ENCODE measurements at places on chromosomes 1 and 21. TPM values are rescaled to one million over a fixed set of nuclear protein-coding genes. Genes with fewer than 3 reads are reported as not detected.

- DNase-seq = no peak
Measured at GRCh38 chr1:211492511-211493132, 660 bp upstream of the RD3 start.

GRCh38 chr1:160949881-160950280 lies 4.7 kb downstream of the ITLN2 start:
- no peak for DNase-seq

GRCh38 chr1:150578272-150579109 lies 919 bp downstream of the MCL1 start:
- DNase-seq = peak; percentile 90

DNA sequence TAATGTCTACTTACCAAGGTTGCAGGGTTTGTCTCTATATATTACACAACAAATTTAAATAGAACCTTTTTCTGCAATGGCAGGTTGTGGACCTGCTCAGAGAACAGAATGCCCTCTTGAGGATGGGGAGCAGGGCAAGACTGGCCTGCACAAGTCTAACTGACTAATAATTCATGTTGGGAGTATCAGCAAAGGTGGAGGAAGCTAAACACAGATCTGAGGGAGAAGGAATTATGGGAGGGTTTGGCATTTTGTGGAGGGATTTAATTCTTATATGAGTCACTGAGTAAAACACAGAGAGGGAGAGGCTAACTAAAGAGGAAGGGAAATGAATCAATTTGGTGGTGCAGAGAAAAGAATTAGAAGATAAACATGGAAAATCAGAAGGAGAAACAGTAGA lies 40.0 kb downstream of the CLDN17 start:
- no peak for DNase-seq

DNA sequence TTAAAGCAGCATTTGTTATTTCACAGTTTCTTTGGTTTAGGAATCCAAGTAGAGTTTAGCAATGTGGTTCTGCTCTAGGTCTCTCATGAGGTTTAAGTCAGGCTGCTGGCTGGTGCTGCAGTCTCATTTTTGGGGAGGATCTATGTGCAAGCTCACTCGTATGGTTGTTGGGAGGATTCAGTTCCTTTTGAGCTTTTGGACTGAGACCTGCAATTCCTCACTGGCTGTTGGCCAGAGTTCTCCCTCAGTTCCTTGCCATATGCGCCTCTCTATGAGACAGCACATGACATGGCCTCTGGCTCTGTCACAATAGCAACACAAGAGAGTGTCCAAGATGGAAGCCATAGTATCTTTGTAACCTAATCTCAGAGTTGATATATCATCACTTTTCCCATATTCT lies 91.0 kb downstream of the OLFML2B start:
- peak; percentile 78 for DNase-seq

GRCh38 chr1:171501305-171502024 lies 16.1 kb downstream of the PRRC2C start:
- DNase-seq = no peak

- DNase-seq = peak; percentile 86
Measured at GRCh38 chr1:235050911-235051360, 77.7 kb downstream of the TOMM20 start.

DNA sequence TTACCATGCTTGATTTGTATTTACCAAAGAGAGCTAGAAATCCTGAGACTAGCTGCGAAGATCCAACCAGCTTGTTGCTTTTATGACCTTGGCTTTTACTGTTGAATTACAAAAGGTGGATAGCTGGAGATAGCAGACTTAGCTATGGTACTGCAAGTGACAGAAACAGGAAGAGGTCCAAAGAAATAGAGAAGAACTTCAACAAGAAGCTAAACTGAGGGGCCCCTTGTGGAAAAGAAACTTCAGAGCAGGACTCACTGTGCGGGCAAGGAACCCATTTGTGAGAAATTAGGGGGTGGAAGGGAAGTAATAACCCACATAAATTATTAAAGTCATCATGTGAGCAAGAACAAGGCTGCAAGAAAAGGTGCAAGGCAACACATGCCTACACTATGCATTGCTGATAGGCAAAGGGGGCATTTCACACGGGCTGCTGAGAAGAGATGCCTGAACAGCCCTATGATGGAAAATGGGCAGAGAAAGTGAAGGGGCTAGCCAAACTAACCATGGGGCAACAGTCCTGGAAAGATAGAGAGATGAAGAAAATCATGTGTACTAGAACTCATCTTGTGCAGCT lies 116.6 kb upstream of the PRDX6 start:
- no peak for DNase-seq

GRCh38 chr21:40839521-40839920 lies 7.4 kb downstream of the DSCAM start:
- DNase-seq = no peak

The PARP1 gene
- 50.0 TPM for total RNA-seq

The WLS gene
- 47.3 TPM for total RNA-seq

The AMY1B gene
- total RNA-seq = not detected

The SH2D1B gene
- total RNA-seq = 0.63 TPM

The GJB4 gene
- not detected for total RNA-seq

The CLCA2 gene
- total RNA-seq = not detected

Data from aorta (tissue), 5 donors.